Stimulated activated CD8-positive, alpha-beta memory T cell treated with anti-CD3 and anti-CD28 coated beads, Interleukin-4, amount 100 ng/mL, for 4 hours (primary cell): ENCODE measurements at places on chromosomes 3 and 15.

DNA sequence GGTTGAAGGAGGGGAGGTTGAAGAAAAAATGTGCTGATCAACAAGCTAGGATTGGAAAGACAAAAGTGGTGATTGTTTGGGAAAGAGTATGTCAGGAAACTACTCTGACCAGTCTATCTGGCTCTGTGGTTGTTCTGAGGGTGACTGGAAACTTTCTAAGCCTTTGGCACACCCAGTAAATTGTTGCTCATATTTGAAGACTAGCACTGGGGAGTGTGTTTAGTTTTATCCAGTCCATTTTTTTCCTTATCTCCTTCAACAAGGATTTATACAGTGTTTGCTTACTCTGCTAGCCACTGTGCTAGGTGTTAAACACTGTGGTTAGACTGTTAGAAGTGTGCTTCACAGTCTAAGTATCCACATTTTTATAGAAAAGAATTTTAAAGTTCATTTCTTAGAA is 28.8 kb downstream of the PPM1L start:
- no peak for DNase-seq

GRCh38 chr15:28096670-28097431 is 2.3 kb downstream of the OCA2 start:
- no peak for DNase-seq

GRCh38 chr15:77907824-77908751 is 169.4 kb downstream of the TBC1D2B start:
- peak; percentile 17 for DNase-seq

DNA sequence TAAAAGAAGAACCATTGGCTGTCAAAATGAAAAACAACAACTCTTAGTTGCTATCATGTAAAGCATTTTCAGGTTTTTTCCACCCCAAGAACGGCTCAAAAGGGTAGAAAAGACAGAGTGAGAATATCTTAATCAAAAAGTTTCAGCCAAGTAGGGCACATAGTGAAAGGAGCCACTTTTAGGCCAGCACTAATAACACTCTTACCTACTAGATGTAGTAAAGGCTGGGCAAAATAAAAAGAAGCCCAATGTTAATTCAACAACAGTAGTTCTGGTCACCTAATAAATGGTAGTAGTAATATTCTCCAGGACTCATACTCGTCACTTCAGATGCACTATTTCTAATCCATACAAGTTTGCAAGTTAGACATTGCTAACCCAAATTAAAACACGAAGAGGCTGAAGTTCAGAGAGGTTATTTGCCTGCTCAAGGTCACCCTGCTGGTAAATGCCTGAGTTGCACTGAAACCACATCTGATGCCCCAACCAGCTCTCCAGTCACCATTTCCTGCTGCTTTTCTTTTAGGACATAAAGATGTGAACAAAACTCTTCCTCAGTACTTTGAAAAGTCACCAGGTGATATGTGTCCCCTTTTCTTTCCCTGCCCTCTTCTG is 7.5 kb downstream of the GOLIM4 start:
- no peak for DNase-seq

DNA sequence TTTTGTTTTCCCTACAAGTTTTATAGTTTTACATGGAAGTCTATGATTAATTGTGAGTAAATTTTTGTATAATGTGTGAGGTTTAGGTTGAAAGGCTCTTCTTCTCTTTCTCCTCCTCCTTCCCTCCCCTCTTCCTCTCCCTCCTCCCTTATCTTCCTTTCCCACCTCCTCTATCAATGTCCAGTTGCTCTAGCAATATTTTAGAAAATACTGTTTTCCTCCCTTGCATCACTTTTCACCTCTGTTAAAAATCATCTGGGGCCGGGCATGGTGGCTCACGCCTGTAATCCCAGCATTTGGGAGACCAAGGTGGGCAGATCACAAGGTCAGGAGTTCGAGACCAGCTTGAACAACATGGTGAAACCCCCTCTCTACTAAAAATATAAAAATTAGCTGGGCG is 119.4 kb downstream of the FNDC3B start:
- DNase-seq: no peak
